Activated CD4-positive, alpha-beta T cell treated with anti-CD3 and anti-CD28 coated beads for 1 hour (primary cell): ENCODE measurements at places on chromosomes 4 and X.
A peak's percentile ranks its signal among the peaks of the same experiment; 100 is the strongest.

DNA sequence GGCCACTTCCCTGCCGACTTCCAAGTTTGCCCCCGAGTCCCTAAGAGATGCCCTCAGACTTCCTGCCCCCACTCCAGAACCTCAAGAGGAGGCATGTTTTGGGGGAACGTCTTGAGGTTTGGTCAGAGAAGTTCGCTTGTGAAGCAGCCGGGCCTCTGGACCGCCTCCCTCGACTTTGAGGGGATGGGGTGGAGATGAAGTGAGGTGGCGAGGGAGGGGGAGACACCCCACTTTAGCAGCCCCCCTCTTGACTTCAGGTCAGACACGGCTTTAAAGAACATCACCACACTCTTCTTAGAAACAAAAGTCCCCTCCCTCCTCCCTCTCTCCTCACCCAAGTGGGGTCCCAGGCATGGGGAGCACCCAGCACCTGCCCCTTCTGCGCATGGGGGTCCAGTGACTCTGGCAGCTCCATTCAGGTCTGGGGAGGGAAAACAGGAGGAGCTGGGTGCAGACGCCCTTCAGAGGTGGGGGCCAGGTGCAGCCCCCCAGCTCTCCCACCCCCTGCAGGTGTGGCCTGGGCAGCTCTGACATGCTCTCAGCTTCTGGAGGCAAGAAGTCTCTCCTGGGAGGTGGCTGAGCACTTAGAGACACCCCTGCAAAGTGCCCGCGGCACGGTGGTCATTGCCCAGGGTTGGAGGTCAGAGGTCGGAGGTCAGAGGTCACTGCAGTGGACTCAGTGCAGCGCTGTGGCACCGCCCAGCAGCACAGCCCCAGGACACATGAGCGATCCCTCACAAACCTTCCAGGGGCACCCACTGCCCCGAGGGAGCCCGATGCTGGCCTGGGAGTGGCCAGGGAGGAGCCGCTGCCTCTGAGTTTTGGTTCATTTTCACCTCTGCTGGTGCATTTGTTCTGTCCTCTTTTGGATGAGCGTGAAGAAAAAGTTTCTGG lies 108.8 kb downstream of the CPZ start:
- DNase-seq, result no peak

GRCh38 chr4:103198111-103198765 lies at the start of gene CENPE:
Gene CENPE (minus strand): TSS chr4:103198343. CDS start chr4:103198319, 24 bp downstream.
- peak; percentile 74 for DNase-seq

DNA sequence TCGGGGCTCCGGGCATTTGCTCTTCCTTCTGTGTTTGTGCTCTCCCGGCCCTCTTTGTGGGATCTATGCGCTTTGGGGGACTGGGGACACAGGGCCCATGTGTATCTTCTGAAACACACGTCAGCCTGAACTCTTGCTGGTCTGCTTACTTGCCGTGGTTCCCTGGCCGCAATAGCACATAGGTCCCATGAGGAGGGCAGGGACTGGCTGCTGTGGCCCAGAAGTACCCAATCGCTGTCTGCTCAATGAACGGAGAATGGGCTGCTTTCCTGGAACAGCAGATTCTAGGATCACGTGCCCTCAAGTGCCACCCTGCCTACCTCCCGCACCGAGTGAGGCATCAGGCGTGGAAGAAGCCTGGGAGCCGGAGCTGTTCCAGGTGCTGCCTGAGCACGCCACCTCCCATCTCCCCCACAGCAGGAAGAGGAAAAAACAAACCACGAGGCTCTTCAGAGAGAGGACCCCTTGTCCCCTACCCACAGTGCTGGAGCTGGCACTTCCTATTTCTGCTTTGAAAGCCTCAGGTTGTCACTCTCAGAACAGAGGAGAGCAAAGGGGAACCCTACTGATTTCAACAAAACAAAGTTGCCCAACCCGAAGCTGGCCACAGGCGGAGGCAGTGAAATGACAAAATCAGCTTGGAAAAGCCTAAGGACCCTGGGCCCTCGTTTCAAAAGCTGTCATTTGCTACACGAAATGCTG lies 3.8 kb downstream of the G6PD start:
- no peak for DNase-seq

DNA sequence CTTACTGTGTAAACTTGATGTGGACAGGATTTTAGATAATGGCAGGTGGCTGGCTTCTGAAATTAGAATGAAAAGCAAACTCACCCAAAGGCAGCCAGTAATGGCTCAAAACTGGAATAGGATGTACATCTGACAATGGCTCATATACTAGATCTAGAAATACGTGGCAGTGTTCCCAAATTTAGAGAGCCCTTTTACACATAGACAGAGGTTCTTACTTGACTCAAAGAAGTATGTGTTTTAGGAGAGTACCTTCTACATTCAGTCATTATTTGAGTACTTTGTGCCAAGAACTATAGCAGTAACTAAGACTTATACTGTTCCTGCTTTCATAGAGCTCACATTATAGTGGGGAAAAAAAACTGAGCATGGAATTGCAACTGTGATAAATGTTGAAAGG lies 48.0 kb downstream of the UBE2K start:
- no peak for DNase-seq

DNA sequence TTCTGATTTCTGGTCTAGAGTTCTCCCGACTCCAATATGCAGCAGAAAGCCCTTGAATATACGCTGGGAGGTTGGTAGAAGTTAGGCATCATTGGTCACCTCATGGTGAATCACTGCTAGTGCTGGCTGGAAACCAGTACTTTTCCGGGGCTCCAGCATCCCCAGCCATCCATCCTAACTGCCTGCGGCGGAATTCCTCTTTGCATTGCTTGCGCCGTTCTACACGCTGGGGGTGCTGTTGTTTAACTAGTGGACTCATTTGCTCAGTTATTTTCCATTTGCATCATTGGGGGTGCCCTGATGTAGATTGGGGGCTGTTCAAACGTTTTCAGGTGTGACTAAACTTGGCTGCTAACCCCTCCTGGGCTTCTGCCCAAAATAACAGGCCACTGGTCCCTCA lies 23.3 kb upstream of the GPR50 start:
- no peak for DNase-seq

DNA sequence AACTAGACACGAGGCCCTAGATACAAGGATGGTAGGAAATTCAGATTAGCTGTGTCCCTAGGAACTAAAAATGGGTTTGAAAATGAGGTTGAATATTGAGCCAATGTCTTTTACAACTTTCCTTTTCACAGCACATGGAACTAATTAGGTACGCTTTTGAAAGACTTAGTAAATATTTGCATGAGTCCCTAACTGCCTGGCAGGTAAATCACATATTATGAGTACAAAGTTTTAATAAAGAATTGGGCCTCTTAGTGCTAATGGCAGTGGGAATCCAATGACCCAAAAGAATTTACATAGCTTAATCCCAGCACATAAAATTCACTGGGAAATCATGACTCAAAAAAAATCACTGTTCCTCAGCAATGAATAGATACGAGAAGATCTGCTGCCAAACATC lies 16.8 kb downstream of the MUC7 start:
- DNase-seq, result no peak

- DNase-seq, result no peak
Observed at GRCh38 chrX:25277574-25277973, 261.8 kb upstream of the ARX start.
